ENCODE measurements at places on chromosomes 2 and 18. TPM values are rescaled to one million over a fixed set of nuclear protein-coding genes. Genes with fewer than 3 reads are reported as not detected.

DNA sequence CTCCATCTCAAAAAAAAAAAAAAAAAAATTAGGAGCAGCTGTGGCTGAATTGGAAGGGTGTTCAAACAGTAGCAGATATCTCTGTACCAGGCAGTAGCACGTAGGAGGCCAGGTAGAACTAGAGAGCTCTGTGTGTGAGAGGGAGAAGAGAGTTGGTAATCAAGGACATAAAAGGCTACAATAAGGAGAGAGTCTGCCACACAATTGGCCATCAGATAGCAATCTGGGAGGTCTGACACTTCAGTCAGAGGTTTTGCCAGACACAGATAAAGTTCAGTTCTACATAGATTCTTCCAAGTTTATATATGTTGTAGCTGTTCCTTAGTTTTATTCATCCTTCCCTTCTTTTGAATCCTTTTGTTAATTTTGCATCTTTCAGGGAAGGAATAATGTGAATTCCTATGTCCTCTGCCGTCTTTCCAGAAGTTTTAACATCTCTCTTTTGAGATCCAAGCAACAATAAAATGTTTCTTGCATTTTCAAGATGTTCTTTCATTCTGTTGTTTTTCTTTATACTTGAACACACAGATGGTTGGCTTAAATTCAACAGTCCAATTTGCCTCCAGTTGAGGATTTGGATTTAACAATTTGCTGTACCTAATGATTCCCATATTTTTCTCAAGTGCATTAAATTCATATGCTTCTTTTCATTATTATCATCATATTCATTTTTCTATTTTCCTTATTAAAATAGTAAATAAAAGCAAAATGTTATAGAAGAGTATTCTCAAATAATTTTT, 600.3 kb upstream of the GCFC2 start:
- peak; percentile 11 for DNase-seq

GRCh38 chr2:159902722-159903121, 104.7 kb upstream of the CD302 start:
- DNase-seq: no peak

Gene FAM228A
- total RNA-seq: not detected

DNA sequence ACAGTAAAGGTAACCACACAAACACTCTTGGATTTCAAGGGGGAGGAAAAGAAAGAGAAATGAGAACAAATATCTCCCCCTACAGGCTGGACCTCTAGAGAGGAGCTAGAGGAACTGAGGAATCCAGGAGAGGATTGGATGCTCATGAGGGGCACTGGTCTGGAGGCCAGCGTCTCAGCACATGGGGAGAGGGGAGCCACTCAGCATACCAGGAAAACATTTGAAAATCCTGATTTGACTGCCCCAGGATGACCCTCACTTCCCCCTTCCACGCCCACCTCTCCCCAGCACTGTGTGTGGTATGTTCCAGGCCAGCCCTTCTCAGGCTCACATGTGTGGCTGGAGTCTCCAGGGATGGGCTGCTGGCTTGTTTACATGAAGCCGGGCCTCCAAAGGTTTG, 396.8 kb upstream of the ID2 start:
- no peak for DNase-seq

Gene SULT1C4
- total RNA-seq: not detected

Gene GCG
- not detected for total RNA-seq

DNA sequence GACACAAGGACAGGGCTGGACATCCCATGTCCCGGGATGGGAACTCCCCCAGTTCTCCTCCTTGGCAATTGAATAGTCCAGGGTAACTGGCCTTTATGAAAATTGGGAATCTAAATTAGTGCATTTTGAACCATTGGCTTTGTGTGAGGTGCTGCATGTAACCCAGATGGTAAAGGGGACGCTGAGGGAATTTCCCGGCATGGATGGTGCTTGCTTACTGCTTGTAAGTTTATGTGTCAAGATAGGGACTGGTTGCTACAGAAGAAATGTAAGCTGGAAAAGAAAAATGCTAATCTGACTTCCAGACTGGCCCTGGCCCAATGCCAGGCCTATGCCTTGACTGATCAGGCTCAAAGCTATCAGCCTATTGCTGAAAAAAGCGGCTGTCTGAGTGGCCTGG, 1096.7 kb upstream of the DDX18 start:
- DNase-seq: no peak

DNA sequence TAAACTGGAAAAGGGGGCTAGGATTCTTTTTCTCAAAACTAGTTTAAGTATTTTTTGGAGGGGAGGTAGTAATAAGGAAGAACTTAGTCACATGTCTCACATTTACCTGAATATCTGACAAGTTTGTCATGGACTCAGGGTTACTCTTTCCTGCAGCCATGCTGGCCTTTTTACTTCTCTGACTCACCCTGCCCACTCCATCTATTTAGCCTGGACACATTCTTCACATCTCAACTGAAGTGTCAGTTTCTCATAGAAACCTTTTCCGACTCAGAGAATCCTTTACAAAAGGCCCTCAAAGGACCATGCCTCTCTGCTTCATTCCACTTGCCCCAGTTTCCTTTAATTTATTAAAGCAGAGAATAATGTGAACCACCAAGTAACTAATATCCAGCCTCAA, 42.6 kb downstream of the SCN7A start:
- no peak for DNase-seq

- DNase-seq: no peak
These were observed 64.6 kb downstream of the LTBP1 start for GRCh38 chr2:33011373-33011772.

DNA sequence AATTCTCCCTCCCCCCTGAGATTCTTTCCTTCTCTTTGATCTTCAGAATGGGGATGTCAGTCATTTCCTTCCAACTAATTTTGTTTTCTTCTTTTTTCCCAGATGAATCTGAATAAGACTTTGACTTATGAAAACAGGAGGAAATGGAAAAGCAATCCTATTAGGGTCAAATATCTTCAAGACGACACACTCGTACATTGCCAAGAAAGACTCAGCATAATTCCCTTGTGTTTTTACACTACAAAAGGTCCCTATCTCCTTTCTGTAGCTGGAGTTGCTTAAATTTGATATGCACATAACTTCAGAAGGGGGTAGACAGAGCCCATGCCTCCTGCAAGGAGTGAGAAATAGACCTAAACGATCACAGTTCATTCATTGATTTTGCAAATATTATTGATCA, 230.3 kb upstream of the RBBP8 start:
- DNase-seq: no peak

GRCh38 chr2:138502255-138503086, 901 bp downstream of the SPOPL start:
- peak; percentile 12 for DNase-seq

DNA sequence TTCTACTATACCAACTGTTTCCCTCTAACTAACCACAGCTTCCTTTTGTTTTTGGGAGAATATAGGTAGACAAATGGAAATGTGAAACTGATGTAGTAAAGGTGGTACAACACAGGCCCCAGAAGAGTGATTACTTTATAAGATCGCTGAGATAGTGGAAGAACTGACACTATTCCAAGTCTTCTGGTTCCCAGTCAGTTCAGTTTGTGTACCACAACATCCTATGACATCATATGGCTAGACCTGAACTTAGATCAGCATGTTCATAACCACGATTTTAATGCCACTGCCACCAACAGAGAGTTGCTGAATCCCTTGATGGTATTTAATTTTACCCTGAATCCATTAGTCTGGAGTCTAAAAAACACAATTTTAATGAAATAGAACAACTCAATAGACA, 328.9 kb downstream of the GPD2 start:
- DNase-seq: no peak

GRCh38 chr2:61011678-61012077, 5.8 kb upstream of the PEX13 start:
- peak; percentile 2 for DNase-seq

- no peak for DNase-seq
These were observed 5.9 kb downstream of the GEN1 start for GRCh38 chr2:17759805-17760204.

Gene SRSF7
- 534 TPM for total RNA-seq

Gene RAB6D
- not detected for total RNA-seq

Gene VPS54
- total RNA-seq: 12.6 TPM

Gene C1QL2
- not detected for total RNA-seq

DNA sequence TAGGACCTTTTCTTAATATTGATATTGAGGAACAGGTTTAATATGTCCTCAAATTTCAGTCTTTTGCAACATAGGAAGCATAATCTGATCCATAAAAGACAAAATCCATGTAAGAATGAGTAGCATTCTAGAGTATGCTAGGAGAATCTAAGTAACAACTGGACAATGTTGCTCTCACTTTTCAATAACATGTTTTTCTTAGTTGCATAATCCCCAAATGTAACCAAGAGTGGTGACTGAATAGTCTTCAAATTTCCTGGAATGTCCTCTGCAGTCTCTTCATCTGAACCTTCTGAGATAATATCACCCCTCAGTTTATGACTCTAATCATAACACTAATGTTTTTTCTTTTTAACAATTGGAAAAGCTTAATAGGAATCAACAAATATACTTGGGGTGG, 110.0 kb upstream of the ZEB2 start:
- no peak for DNase-seq

Gene TLX2
- not detected for total RNA-seq

DNA sequence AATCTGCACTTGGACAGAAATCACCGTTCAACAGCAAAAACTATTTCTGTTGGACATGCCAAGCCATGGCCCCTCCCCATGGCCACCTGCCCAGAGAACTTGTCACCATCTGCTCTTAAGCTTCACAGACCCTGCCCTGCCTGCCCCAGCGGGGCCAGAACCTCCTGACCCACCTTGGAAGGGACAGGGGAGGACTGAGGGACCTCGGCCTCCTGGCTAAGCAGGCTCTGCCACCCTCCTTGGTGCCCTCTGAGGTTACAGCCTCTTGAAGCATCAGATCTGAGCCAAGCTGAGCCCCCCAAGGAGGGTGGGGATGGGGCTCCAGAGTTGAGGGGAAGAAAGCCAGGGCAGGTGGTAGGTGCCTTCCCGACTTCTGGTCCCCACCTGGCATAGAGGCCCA, 6.5 kb downstream of the TEX261 start:
- no peak for DNase-seq

DNA sequence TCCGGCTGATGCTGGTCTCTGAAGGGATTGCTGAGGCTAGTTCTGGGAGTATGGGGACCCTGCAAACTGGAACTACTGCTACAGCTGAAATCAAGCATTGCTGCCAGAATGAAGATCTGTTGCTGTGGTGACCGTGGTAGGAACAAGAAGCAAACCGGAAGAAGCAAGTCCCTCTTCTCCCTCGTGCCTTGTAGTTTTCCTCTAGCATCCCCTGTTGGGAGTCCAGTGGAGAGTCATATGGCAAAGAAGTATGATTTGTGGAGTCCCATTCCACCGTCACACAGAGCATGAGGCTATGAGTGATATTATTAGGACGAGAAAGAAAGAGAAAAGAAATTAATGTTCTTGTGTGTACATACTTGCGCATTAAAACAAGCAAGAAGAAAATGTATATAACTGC, 138.8 kb upstream of the SP5 start:
- no peak for DNase-seq

DNA sequence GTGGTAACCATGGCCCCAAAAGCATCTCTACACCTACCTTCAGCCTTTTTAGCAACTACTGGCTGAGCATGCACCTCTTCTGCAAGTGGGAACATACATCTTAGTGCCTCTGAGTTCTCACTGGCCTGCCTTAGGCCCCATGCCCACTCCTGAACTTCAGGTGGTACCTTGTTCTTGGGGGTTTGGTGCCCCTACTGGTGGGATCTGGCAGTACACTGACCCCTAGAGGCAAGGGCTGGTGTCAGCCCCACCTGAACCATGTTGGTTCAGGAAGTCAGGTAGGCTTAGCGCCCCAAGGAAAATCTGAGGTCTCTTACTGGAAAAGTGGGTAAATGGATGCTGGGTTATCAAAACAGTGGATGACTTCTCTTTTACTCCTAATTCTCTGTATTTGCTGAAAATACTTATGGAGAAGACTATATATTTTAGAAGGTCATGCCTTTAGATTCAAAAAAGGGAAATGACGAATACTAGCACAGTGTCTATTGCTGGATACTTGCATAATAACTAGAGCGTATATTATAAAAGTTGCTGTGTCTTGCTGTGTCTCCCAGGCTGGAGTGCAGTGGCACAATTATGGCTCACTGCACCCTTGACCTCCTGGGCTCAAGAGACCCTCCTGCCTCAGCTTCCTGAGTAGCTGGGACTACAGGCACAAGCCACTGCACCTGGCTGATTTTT, 84.6 kb downstream of the RAB31 start:
- peak; percentile 14 for DNase-seq

- peak; percentile 63 for DNase-seq
These were observed 38.6 kb downstream of the CYP1B1 start for GRCh38 chr2:38037325-38037724.

DNA sequence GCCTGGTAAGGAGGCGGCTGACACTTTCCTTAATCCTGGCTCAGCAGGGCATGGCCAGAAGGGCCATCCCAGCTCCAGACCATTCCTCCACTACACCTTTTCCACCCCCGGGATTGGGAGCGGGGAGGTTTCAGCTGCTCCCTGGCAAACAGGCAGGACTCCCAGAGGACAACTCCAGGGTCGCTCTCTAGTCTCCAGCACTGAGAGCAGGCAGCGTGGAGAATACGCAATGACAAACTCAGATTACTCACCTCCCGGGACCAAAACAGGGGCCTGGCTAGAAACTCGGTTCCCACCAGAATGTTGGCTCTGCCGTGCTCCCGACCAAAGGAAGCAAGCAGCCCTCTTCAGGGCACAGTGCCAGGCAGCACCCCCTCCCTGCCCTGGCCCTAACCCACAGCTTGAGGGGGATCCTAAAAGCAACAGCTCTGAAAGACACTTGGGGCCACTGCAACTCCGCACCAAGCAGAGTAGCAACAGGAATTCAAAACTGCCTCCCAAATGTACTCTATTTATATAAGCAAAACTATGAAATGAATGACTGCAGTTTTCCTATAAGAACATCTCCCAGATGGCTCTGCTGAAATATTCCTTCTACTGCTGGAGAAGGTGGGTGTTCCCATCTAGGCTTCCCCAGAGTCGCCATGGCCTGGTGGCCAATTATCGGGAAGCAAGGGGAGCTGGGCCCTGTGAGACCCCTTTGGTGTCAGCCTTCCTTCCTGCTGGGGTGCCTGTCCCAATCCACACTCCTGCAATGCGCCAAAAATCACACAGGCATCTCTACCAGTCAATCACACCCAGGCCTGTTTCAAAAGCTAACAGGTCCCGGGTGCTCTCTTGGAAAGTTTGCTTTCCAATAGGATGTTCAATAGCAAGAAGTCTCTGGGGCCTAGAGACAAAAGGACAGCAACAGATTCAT, 61.2 kb upstream of the POMC start:
- no peak for DNase-seq

Gene INPP4A
- 10.1 TPM for total RNA-seq

Gene PRSS56
- total RNA-seq: not detected
